CD4-positive, CD25-positive, alpha-beta regulatory T cell (primary cell): ENCODE measurements at places on chromosomes 3 and 15. TPM values are rescaled to one million over a fixed set of nuclear protein-coding genes. Genes with fewer than 3 reads are reported as not detected.

- H3K36me3 ChIP-seq: no peaks in the 10 kb centered on the region
- H3K4me1 ChIP-seq: no peaks in the 10 kb centered on the region
- H3K27ac ChIP-seq: no peak overlapping the region
- no peak for DNase-seq
These were observed 125.6 kb upstream of the GMNC start for GRCh38 chr3:190988102-190988501.

- no peak overlapping the region for H3K4me3 ChIP-seq
- H3K4me1 ChIP-seq: no peaks in the 10 kb centered on the region
- H3K27me3 ChIP-seq: no peaks in the 10 kb centered on the region
- no peak overlapping the region for H3K27ac ChIP-seq
- H3K36me3 ChIP-seq: no peaks in the 10 kb centered on the region
These were observed 6.3 kb downstream of the PIGZ start for GRCh38 chr3:196962108-196962929.

GRCh38 chr15:86203462-86203861 lies 123.8 kb downstream of the AGBL1 start:
- no peak for DNase-seq
- no peak overlapping the region for H3K4me3 ChIP-seq
- H3K27ac ChIP-seq: no peak overlapping the region
- H3K27me3 ChIP-seq: no peaks in the 10 kb centered on the region
- H3K4me1 ChIP-seq: no peaks in the 10 kb centered on the region

GRCh38 chr3:85801955-85802354 lies 843.2 kb downstream of the CADM2 start:
- H3K36me3 ChIP-seq: no peaks in the 10 kb centered on the region
- no peak for DNase-seq
- H3K4me3 ChIP-seq: no peak overlapping the region
- H3K27me3 ChIP-seq: no peaks in the 10 kb centered on the region
- no peaks in the 10 kb centered on the region for H3K4me1 ChIP-seq
- H3K27ac ChIP-seq: no peak overlapping the region

- no peak overlapping the region for H3K4me3 ChIP-seq
- no peaks in the 10 kb centered on the region for H3K4me1 ChIP-seq
- no peak overlapping the region for H3K27ac ChIP-seq
- no peaks in the 10 kb centered on the region for H3K36me3 ChIP-seq
These were observed 33.6 kb upstream of the SEC22A start for GRCh38 chr3:123168122-123168521.

GRCh38 chr3:86837871-86838270 lies 153.1 kb downstream of the VGLL3 start:
- no peak for DNase-seq
- H3K4me1 ChIP-seq: no peaks in the 10 kb centered on the region
- no peak overlapping the region for H3K27ac ChIP-seq
- no peaks in the 10 kb centered on the region for H3K27me3 ChIP-seq
- no peaks in the 10 kb centered on the region for H3K36me3 ChIP-seq
- H3K4me3 ChIP-seq: no peak overlapping the region

DNA sequence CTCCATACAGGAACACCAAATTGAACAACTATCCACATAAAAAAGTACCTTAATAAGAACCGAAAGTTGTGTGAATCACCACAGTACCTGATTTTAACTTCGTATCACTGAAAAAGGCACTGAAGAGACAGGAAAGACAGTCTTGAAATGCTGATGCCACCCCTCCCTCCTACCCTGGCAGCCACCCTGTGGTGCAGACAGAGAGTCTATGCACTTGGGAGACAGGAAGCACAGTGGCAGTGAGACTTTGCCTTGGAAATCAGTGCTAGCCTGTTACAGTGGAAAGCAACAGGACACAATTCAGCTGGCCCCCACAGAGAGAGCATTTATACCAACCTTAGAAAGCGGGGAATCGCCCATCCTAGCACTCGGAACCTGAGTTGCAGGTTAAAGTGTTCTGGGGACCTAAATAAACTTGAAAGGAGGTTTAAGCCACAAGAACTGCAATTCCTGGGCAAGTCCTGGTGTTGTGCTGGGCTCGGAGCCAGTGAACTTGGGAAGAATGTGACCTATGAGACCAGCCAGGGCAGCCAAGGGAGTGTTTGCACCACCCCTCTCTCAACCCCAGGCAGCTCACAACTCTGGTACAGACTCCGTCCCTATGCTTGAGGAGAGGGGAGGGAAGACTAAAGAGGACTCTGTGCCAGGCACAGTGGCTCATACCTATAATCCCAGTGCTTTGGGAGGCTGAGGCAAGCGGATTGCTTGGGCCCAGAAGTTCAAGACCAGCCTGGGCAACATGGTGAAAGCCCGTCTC lies 240.1 kb downstream of the ISL2 start:
- H3K4me3 ChIP-seq: no peak overlapping the region
- H3K27ac ChIP-seq: no peak overlapping the region
- DNase-seq: no peak
- H3K27me3 ChIP-seq: no peaks in the 10 kb centered on the region
- H3K4me1 ChIP-seq: no peaks in the 10 kb centered on the region
- peaks cover 4% of the 10 kb centered on the region for H3K36me3 ChIP-seq

- peaks cover 96% of the 10 kb centered on the region for H3K36me3 ChIP-seq
- H3K4me3 ChIP-seq: no peak overlapping the region
- H3K27me3 ChIP-seq: no peaks in the 10 kb centered on the region
- H3K4me1 ChIP-seq: no peaks in the 10 kb centered on the region
- no peak for DNase-seq
- no peak overlapping the region for H3K27ac ChIP-seq
These were observed 14.6 kb downstream of the PSMD6 start for GRCh38 chr3:64008487-64009351.

GRCh38 chr3:46898321-46899150 lies 21.0 kb downstream of the PTH1R start:
- H3K27me3 ChIP-seq: peaks cover 2% of the 10 kb centered on the region
- no peak overlapping the region for H3K4me3 ChIP-seq
- H3K27ac ChIP-seq: no peak overlapping the region

DNA sequence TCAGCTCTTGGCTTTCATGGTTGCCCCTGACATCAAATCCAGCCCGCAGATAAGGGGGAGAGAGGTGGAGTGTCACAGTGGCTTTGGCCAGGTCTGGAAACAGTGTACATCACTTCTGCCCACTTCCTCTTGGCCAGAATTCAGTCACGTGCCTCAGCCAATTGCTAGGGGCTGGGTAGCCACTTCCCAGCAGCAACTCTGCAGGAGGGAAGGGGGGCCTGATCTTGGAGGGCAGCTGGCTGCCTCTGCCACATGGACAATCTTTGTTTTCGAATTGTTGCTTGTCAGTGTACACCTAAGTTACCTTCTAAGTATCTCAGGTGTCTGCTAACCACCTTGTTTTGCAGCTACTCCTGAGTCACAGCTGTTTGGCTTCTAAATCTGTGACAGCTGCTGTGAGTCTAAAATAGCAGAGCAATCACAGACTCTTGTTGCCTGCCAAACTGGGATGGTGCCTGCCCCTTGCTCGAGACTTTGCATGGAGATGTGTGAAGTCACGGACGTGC lies 41.0 kb upstream of the LIMD1 start:
- H3K4me1 ChIP-seq: no peaks in the 10 kb centered on the region
- H3K36me3 ChIP-seq: no peaks in the 10 kb centered on the region
- no peak overlapping the region for H3K4me3 ChIP-seq

The KCNAB1 gene
- polyA plus RNA-seq: 0.08 TPM
